ENCODE measurements at places on chromosomes 6 and 20. TPM values are rescaled to one million over a fixed set of nuclear protein-coding genes. Genes with fewer than 3 reads are reported as not detected.

DNA sequence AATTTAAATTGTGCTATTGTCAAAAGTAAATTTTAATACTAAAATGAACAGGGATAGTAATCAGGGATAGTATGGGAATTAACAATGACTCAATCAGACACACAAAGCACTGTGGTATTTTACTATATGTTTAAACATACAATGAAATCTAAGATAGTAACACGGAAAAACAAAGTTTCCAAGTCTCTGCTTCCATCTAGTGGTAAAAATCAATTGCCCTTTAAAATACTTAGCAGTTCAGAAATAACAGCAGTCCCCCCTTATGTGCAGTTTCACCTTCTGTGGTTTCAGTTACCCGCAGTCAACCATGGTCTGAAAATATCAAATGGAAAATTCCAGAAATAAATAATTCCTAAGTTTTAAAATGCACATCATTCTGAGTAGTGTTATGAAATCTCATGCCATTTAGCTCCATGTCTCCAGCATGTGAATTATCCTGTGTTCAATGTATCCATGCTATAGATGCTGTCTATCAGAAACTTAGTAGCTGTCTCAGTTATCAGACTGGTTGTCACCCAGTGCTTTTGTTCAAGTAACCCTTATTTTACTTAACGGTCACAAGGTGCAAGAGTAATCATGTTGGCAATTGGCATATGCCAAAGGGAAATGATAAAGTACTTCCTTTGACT is 58.5 kb downstream of the AHI1 start:
- DNase-seq: no peak

GRCh38 chr6:161169035-161169434 is 104.8 kb downstream of the AGPAT4 start:
- DNase-seq: no peak

- no peak for DNase-seq
These were observed 22.2 kb downstream of the CEP57L1 start for GRCh38 chr6:109117346-109118035.

The TMEM14A gene
- total RNA-seq: 26.0 TPM

The GHRH gene
- total RNA-seq: not detected

Measured in umbilical cord (tissue), 2 donors.